Panc1 (cell line): ENCODE measurements at places on chromosomes 4 and X. TPM values are rescaled to one million over a fixed set of nuclear protein-coding genes. Genes with fewer than 3 reads are reported as not detected.
A peak's percentile ranks its signal among the peaks of the same experiment; 100 is the strongest.

DNA sequence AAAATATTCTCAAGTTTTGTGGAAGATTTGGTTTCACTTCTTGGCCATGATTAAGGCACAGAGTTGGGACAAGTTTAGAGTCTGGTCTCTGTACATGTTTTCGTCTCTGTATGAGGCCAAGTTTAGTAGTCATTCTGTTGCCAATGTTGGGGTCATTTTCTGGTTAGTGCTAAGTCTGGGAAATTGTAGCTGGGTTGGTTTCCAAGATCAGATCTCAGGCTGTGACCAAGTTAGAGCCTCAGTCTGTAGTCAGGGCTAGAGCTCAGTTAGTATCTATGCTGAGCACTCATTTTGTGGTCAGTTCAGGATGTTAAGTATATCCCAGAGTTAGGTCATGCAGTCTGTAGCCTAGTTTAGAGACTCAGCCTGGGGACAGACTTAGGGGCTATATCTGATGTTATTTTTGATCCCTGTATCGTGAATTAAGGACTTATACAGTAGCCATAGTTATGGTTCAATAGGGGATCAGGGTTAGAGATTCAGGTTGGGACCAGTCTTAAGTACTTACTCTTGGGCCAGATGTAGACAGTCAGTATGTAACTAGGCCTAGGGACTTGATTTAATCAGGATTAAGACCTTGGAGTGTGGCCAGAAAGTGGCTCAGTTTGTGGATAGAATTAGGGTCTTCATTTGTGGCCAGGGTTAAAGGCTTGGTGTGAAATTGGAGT lies 6.6 kb upstream of the ENOX2 start:
- H3K27ac ChIP-seq: no peak overlapping the region
- H3K36me3 ChIP-seq: no peaks in the 10 kb centered on the region
- no peak overlapping the region for H3K4me3 ChIP-seq
- H3K4me1 ChIP-seq: no peaks in the 10 kb centered on the region
- H3K27me3 ChIP-seq: no peaks in the 10 kb centered on the region

DNA sequence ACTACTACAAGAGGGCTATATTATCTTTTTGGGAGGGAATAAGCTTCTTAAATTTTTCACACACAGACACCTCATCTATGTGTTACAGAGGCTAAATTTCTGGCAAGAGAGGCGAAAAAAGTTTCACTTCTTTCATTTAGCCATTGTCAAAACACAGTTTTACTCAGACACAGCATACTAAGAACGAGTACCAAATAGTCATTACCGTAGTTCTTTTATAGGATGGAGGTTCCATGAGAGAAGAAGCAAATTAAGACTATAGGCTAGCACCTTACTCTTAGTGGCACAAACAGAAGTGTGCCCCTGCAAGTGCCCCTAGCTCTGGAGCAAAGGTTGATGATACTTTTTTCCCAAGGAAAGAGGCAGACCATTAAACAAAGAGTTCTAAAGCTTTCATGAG lies 26.2 kb downstream of the UGT2B7 start:
- no peaks in the 10 kb centered on the region for H3K27me3 ChIP-seq
- DNase-seq: no peak
- H3K36me3 ChIP-seq: no peaks in the 10 kb centered on the region

DNA sequence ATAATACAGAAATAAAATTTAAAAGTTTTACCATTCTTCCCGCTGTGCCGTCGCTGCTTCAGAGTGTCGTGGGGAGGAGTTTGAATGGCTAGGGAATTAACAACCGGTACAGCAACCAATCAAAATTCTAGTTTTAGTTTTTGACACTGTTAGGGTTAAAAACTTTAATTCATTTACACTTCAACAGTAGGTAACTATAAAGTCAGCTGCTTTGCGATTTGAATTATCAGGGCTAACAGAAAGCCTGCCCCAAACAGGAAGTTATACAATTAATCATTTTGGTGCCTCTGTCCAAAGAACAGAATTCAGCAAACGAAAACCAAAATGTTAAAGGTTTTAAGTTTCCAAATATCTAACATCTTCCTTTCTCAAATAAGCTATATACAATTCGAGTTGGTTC lies 2.3 kb downstream of the HNRNPD start:
- peaks cover 33% of the 10 kb centered on the region for H3K4me1 ChIP-seq
- DNase-seq: no peak
- H3K27ac ChIP-seq: peak overlapping the region; percentile 81

DNA sequence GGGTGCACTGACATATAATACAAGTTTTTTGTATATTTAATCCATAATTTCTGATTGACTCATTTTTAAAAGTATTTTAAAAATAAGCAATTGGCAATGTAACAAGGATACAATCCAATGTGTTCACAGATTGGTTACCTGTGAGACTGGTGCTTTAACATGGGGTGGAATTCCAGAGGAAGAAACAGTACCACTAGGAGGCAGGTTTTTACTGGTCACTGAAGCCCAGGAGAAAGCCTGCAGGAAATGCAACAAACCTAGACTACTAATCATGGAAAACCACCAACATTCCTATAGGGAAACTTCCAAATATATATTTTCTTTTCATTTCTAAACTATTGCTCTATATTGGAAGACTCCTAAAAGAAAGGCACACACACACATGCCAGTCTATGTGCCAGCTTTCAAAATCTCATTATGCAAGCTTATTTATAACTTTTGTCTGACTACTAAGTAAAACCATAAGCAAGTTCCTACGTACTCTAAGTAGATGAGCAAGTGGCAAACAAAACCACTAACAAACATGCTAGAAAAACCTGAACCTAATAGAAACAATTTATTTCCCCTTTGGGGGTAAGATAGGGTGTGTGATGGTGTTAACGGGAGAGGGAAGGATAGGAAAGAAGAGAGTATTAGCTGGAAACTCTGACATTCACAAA lies 19.2 kb downstream of the G3BP2 start:
- H3K27me3 ChIP-seq: no peaks in the 10 kb centered on the region
- H3K4me1 ChIP-seq: no peaks in the 10 kb centered on the region
- DNase-seq: no peak
- no peak overlapping the region for H3K27ac ChIP-seq

GRCh38 chrX:11334165-11334564 lies 41.0 kb downstream of the AMELX start:
- H3K27me3 ChIP-seq: no peaks in the 10 kb centered on the region
- no peak overlapping the region for H3K27ac ChIP-seq
- no peak for DNase-seq
- H3K4me3 ChIP-seq: no peak overlapping the region

DNA sequence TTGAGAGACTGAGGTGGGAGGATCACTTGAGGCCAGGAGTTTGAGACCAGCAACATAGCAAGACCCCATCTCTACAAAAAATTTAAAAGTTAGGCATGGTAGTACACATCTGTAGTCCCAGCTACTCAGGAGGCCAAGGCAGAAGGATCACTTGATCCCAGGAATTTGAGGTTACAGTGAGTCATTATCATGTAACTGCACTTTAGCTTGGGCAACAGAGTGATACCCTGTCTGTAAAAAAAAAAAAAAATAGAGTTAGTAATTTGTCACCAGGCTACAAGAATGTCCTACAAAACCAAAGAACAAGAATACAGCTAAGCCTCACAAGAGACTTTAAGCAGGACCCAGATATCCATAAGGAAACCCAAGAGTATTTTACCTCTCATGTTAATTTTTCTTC lies 27.0 kb upstream of the RAB28 start:
- DNase-seq: no peak
- H3K4me3 ChIP-seq: no peak overlapping the region
- no peaks in the 10 kb centered on the region for H3K4me1 ChIP-seq
- no peaks in the 10 kb centered on the region; the same call in 1 of the 2 replicates for H3K36me3 ChIP-seq

DNA sequence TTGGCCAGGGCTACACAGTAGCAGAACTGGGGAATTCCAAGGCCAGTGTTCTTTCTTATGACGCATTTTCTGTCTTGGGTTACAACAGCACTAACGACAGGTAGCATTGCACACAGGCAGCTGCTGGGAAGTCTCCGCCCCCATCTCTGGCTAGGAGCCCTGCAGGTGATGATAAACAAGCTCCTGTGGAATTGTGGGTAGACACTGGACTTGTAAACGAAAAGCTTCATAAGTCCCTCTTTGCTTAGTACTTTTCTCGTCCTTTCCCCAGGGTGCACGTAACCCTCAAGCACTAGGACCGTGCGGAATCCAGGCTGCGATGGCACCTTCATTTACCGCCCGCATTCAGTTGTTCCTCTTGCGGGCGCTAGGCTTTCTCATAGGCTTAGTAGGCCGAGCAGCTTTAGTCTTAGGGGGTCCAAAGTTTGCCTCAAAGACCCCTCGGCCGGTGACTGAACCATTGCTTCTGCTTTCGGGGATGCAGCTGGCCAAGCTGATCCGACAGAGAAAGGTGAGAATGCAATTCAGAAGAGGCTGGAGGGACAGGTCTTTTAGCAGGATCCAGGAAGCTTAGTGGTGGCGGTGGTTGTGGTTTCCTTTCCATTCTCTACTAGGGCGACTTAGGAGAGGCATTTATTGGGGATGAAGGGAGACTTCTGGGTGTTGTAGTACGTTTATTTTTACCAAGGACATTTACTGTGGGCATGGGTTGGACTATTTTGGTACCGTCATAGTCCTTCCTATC lies at the start of gene FAAH2:
Gene FAAH2, plus strand, starts transcription at position 200 of the 745 bp plus-strand sequence. Its CDS starts 120 bp downstream, at position 320.
- H3K27ac ChIP-seq: no peak within 1 kb of the TSS
- H3K4me1 ChIP-seq: no peaks in the 10 kb centered on the region
- H3K27me3 ChIP-seq: no peaks in the 10 kb centered on the region

DNA sequence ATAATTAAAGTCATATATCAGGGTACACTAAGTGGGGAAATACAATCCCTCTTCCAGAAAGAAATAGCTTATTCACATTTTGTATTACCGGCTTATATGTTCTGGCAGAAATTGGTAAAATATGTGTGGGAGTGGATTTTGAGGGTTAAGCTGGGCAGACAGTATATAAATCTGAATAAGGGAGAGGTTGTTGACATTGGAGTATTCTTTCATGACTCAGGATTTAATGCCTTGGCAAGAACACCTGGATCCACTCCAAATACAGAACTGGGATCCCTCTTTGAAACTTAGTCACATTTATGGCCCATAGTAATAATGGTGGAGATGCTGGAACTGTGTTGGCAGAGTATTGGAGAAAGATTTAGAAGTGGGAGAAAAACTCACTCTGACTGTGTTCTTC lies 54.3 kb upstream of the TET2 start:
- no peaks in the 10 kb centered on the region for H3K36me3 ChIP-seq
- no peak overlapping the region for H3K27ac ChIP-seq
- H3K4me1 ChIP-seq: no peaks in the 10 kb centered on the region
- no peak for DNase-seq
- no peak overlapping the region for H3K4me3 ChIP-seq

- H3K36me3 ChIP-seq: no peaks in the 10 kb centered on the region
- DNase-seq: no peak
- no peak overlapping the region for H3K4me3 ChIP-seq
- H3K27ac ChIP-seq: no peak overlapping the region
- no peaks in the 10 kb centered on the region for H3K4me1 ChIP-seq
- no peaks in the 10 kb centered on the region for H3K27me3 ChIP-seq
These were observed 67.7 kb downstream of the MID1IP1 start for GRCh38 chrX:38868941-38869401.

DNA sequence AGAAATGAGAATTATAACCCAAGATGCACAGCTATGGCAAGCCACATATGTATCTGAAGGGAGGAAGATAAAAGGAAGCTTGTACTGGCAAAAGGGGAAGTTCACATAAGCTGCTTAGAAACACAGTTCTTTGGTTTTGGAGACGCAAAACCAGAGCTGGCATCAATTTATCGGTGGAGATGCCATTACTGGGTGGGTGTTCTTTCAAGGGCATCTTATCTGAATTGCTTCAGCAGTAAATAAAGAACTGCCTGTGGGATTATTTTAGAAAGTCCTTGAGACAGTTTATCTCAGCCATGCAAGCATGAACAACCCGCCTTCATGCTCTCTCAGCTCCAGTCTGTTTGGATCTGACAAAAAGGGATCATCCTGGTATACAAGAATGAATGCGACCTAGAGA lies 60.8 kb downstream of the DDX60 start:
- no peaks in the 10 kb centered on the region for H3K36me3 ChIP-seq
- no peaks in the 10 kb centered on the region for H3K4me1 ChIP-seq
- no peak for DNase-seq
- H3K4me3 ChIP-seq: no peak overlapping the region

DNA sequence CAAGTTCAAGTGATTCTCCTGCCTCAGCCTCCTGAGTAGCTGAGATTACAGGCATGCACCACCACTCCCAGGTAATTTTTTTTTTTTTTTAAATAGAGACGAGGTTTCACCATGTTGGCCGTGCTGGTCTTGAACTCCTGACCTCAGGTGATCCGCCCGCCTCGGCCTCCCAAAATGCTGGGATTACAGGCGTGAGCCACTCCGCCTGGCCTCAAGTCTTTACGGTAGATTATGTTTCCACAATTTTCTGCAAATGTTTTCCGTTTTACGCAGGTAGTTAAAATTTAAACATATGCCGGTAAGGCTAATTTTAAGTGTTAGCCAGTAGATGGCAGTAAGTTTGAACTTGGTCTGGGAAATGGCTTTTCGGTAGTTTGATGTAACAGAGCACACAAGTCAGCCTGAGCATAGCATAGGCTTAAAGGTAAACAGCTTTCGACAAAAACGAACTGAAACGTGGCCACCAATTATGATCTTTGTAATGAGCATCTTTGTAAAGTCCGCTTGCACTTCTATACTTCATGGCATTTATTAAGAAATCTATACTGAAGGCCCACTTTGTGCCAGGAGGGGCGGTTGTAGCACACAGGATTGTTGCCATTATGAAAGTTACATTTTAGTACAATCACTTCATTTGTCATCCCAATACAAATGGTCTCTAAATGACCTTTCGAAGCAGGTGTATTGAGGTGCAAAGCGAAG lies 31.1 kb downstream of the CCKAR start:
- no peak overlapping the region for H3K4me3 ChIP-seq
- DNase-seq: peak; percentile 20
- no peaks in the 10 kb centered on the region for H3K4me1 ChIP-seq
- no peaks in the 10 kb centered on the region for H3K36me3 ChIP-seq

DNA sequence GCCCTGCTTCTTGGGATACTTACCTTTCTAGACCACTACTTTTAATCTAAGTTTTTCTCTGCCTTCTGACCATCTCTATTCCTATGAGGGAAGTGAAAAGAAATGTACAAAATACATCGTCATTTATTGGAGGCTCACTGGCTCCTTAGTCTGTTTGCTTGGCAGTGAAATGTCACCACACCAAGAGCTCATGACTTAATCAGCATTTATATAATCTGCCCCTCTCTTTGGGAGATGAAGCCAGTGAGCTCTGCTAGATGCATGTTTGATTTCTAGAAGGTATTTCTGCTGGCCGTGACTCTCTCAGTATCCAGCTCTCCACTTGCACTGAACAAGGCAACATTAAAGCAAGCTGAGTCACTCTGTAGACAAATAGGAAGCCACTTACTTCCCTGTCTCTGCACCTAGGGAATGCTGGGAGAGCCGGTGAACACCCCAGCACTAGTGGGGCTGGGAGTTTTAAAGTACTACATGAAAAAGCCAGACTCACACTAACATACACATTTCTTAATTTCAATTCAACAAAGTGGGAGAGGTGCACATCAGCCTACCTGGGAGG lies 79.1 kb downstream of the MID1IP1 start:
- no peak overlapping the region for H3K27ac ChIP-seq
- no peaks in the 10 kb centered on the region for H3K27me3 ChIP-seq
- no peaks in the 10 kb centered on the region for H3K36me3 ChIP-seq
- DNase-seq: no peak
- H3K4me3 ChIP-seq: no peak overlapping the region
- H3K4me1 ChIP-seq: no peaks in the 10 kb centered on the region

The C4orf51 gene
- not detected for total RNA-seq

The ARX gene
- total RNA-seq: 0.15 TPM

The ADGRG4 gene
- not detected for total RNA-seq

The SPINK2 gene
- not detected for total RNA-seq

The MGAT4D gene
- not detected for total RNA-seq

The HSPA4L gene
- total RNA-seq: 21.5 TPM

The RPA4 gene
- 0.23 TPM for total RNA-seq

The KIF4A gene
- total RNA-seq: 62.6 TPM

The SGCB gene
- 27.6 TPM for total RNA-seq

The TNMD gene
- total RNA-seq: not detected

The TEX13B gene
- not detected for total RNA-seq

The IL2 gene
- 0.57 TPM for total RNA-seq

The STARD8 gene
- 4.6 TPM for total RNA-seq

The NPY1R gene
- not detected for total RNA-seq

The CCDC160 gene
- not detected for total RNA-seq
